ENCODE measurements at places on chromosomes 6 and 20.

GRCh38 chr20:37455659-37456058 is 65.4 kb upstream of the NNAT start:
- no peak for DNase-seq

GRCh38 chr20:29740951-29741593 is 1516.4 kb upstream of the DEFB115 start:
- no peak for DNase-seq

GRCh38 chr6:170099387-170099786 is 191.5 kb downstream of the DLL1 start:
- DNase-seq, result no peak

DNA sequence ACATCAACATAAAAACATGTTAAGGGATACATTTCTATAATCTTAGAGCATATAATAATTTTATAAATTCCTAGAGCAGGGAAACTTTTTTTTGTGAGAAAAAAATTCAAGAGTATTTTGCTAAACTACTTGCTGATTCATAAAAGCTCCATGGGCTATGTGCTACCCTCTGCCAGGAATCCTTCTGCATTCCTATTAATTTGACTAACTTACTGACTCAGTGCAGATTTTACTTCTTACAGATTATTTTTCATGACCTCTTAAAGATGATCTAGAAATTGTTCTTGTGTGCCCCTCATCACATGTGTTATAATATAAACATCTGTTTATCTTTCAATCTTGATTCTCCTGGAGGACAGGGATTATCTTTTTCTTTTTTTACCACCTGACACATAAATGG is 5.7 kb downstream of the VTA1 start:
- no peak for DNase-seq

- DNase-seq, result no peak
These were observed 54.8 kb downstream of the ADGRB3 start for GRCh38 chr6:68689910-68690309.

- no peak for DNase-seq
These were observed 49.0 kb upstream of the RNF24 start for GRCh38 chr20:4064144-4064909.

GRCh38 chr6:122114717-122115116 is 284.7 kb upstream of the HSF2 start:
- no peak for DNase-seq

DNA sequence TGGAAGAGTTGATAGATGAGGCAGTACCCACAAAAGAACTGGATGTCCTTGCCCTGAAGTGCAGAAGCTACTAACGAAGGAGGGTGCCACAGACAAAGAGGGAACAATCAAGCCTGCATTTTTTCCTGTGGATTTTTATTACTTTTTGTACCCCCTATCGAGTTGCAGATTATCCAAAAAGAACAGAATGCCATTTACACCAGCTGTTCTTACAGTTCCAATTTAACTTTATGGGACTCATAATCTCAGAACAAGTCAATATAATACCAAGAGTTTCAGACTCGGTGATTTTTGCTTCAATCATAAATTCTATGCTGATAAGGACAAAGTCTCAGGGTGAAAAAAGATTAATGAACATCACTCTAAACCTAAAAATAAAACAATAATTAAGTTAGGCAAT is 4.0 kb upstream of the CNKSR3 start:
- no peak for DNase-seq

DNA sequence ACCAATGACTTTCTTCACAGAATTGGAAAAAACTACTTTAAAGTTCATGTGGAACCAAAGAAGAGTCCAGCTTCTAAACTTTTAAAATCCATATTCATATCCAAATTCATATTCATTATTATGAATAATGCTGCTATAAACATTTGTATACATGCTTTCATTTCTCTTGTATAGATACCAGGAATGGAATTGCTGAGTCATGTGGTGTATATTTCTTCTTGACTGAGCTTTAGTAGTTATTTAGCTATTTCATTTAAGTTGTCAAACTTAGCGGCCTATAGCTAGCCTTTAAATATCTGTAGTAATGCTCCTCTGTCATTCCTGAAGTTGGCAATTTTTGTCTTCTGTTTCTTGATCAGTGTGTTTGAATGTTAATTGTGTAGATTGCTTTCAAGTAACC is 19.8 kb upstream of the SMIM28 start:
- no peak for DNase-seq

- DNase-seq, result no peak
These were observed 1008.3 kb downstream of the KIF16B start for GRCh38 chr20:15564981-15565380.

- no peak for DNase-seq
These were observed 40.5 kb downstream of the HMGN3 start for GRCh38 chr6:79193971-79194370.

GRCh38 chr20:10558635-10559187 is 115.1 kb downstream of the JAG1 start:
- no peak for DNase-seq

DNA sequence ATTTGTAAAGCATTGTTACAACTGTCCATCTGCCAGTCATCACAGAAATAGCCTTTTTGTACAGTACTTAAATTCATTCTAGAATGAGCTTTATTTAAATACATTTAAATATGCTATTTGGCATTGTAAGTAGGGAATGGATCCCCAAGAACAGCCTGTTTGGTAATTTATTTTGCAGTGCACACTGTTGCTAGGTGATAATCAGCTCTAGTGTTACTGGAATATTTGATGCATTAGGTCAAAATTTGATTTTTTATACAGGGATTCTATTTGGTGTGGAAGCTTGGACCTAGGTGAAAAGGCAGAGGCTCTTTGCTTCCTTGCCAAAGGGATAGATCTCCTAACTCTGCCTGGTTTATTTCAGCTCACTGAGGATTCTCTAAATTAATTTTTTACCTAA is 593.7 kb downstream of the EPM2A start:
- no peak for DNase-seq

- DNase-seq, result no peak
These were observed 16.9 kb upstream of the MTG2 start for GRCh38 chr20:62165762-62166399.

DNA sequence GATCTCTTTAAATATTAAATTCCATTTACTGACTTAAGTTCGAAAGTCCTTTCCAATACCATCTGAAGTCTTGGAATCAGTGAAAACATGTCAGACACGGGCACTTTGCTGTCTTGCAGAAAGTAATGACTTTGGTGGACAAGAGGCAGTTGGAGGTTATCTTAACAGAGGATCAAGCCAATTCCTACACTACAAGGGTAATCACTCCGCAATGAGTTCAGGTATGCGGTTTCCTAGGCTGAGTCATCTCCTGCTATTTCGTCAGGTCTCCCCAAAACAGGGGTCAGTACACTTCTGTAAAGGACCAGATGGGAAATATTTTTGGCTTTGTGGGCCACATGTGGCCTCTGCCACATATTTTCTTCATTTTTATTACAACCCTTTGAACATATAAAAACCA is 656.6 kb downstream of the KIF16B start:
- DNase-seq, result no peak

- DNase-seq, result no peak
These were observed 194.2 kb upstream of the ZNF184 start for GRCh38 chr6:27667016-27667656.

DNA sequence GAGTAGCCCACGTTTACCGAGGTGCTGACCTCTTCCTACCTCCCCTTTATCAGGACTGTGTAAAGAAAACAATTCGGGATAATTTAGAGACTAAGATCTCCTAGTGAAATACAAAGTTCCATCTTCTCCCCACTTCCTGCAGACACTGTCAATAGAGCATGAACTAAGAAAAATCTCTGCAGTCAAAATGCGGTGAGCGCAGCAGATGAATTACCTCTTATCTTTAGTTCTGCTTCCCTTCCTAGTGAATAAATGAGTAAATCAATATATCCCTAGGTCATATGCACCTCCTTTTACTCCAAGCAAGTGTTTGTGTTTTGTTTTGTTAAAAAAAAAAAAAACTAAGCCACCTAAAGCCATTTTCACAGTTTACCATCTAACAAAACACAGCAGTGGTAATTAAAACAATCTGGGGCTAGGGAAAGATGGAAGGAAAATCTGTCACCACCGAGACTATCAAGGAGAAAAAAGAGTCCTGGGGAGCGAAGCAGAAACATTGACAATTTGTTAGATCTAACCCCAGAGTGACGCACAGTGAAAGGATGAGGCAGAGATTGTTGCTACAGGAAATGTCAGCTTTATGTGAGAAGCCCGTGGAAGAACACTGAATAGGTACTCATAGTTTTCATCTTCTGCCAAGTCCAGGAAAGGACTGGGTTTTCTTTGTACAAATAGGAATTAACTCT is 159.4 kb upstream of the SPTLC3 start:
- DNase-seq, result no peak

DNA sequence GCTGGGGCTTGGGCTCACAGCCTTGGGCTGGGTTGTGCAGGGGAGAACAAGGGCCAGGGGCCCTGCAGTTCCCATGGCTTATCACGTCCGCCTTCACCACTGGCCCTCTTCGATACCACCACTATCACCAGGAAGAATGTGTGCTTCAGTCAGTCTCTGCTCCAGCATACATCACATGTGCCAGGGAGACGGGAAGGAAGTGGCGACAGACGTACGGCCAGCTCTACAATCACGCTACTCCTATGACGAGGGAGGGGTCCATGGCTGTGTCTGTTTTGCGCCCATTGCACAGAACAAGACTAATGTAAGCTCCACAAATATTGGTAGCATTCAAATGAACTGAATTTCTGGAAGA is 72.1 kb downstream of the TRAM2 start:
- no peak for DNase-seq

- DNase-seq, result no peak
These were observed 8.3 kb upstream of the MRPS18A start for GRCh38 chr6:43695967-43696291.

DNA sequence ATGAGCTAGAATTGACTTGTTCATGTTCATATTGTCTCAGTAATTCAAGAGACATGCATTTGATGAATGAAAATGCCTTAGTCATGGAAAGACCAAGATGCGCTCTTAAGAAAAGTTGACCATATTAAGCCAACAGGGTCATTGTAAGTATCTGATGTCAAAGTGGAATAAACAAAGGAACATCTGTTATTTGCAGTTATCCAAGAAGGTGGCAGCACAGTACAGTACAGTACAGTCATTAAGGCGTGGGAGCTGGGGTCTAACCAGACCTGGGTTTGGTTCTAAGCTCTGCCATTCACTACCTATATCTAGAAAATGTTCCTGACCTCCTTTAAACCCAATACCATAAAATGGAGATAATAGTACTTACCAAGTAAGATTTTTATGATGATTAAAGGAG is 178.1 kb downstream of the BACH2 start:
- no peak for DNase-seq

GRCh38 chr6:13438126-13438525 is 49.3 kb downstream of the GFOD1 start:
- no peak for DNase-seq

DNA sequence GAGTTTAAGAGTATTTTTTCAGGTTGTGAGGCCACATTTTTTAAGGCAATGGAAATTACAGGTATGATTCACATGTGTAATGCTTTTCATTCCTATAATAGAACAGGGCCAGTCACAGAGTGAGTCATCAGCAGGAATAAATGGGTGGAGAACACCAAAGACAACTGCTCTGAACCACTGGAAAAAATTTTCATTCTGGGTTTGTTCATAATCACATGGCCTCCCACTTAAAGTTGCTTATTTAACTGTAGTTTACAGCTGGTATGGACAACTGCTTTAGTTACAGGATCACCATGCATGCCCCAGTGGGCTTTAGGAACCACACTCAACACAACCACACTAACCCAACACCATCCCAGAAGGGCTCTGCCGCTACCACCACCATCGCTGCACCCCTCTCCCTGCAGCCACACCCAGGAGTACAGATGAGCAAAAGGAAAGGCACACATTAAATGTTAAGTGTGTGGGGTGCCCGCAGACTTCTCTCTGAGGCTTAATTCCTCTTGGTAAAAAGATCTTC is 107.0 kb upstream of the DST start:
- DNase-seq, result no peak

DNA sequence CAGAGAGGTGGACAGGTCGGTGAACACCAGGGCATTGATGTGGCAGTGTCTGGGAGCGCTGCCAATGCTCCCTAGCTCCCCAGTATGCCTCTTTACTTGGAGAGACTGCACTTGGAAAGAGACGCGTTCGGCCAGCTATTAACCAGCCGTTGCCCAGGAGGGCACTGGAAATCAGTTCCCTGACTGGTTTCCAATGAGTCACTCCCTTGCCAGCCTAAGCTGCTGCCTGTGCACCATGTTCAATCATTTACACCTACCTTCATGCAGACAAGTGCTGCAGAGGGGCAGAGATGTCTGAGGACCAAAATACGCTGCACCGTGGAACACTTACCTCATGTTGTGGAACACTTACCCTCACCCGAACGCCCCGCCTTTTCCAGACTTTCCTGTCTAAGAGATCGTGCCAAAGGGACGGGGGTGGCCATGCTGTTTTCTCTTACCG is 151.6 kb downstream of the SOBP start:
- no peak for DNase-seq

DNA sequence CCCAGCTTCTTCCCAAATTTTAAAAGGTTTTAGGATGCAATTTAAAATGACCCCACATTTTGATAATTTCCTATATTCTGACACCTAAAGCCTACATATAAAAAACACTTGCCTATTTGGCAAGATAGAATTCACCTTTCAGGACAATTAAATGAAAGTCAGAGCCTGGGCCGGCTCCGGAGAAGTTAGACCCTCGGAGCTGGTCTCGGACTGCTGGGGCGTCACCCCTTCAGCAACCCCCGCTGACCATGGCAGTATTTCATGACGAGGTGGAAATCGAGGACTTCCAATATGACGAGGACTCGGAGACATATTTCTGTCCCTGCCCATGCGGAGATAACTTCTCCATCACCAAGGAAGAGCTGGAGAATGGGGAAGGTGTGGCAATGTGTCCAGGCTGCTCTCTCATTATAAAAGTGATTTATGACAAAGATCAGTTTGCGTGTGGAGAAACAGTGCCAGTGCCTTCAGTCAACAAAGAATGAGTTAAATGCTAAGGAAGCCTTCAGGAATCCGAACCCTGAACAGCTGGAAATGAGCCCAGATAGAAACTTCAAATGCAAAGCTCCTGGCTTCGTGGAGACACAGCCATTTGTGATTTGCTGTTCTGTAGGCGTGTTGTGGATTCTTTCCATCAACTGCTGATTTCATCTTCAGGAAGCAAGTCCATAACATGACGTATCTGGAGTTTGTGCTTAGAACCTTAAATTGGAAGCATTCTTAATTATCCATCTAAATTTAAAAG is 16.0 kb downstream of the TCFL5 start:
- DNase-seq, result no peak

DNA sequence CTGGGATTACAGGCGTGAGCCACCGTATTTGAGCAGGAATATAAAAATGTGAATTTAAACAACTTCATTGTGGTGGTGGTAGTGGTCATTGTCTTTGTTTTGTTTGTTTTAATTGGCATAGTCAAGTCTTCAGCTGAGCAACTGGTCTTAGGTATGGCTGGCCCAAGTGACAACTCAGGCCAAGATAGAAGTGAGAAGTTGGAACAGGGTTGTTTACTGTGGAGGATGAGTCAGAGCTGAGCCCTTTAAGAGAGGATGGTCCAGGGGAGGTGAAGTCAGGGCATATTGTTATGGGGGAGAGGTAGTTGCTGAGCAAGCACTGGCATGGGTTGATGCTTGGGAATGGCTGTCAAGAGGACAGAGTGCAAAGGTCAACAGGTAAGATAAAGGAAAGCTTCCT is 308.2 kb downstream of the FARS2 start:
- DNase-seq, result no peak
